ENCODE measurements at places on chromosomes 6 and 20. TPM values are rescaled to one million over a fixed set of nuclear protein-coding genes. Genes with fewer than 3 reads are reported as not detected.

LGSN gene
- not detected for total RNA-seq

REV3L gene
- 22.5 TPM for total RNA-seq

GINS1 gene
- total RNA-seq: 18.9 TPM

PPP1R16B gene
- 78.0 TPM for total RNA-seq

HSPA1L gene
- 3.8 TPM for total RNA-seq

Data from activated naive CD4-positive, alpha-beta T cell treated with anti-CD3 and anti-CD28 coated beads, Interleukin-2, amount 10 ng/mL, durations not matched to agents 5 hours and 36 hours (primary cell).